ENCODE measurements at places on chromosomes 7 and 10.

- no peak for DNase-seq
Observed at GRCh38 chr7:17524746-17525145, 226.3 kb downstream of the AHR start.

DNA sequence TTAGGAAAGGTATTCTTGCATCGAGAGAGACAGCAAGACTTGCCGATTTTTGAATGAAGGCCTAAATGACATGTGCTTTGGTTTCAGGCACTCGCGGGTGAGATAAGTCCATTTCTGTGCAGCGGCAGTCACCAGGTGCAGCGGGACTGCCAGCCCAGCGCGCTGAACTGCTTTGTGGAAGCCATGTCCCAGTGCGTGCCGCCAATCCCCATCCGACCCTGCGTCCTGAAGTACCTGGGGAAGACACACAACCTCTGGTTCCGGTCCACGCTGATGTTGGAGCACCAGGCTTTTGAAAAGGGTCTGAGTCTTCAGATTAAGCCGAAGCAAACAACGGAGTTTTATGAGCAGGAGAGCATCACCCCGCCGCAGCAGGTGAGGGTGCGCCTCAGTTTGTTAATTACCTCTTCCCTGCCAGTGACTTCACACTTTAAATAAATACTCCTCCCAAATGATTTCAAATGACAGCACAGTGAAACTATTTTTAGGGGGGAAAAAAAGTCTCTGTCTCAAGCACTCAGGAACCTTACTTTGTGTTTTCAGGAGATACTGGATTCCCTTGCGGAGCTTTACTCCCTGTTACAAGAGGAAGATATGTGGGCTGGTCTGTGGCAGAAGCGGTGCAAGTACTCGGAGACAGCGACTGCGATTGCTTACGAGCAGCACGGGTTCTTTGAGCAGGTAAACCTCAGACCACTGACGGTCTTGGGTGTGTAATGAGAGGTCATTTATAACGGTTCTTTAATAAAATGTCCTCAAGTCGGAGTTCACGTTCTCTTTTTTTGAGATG is 98.3 kb downstream of the TRRAP start:
- no peak for DNase-seq

DNA sequence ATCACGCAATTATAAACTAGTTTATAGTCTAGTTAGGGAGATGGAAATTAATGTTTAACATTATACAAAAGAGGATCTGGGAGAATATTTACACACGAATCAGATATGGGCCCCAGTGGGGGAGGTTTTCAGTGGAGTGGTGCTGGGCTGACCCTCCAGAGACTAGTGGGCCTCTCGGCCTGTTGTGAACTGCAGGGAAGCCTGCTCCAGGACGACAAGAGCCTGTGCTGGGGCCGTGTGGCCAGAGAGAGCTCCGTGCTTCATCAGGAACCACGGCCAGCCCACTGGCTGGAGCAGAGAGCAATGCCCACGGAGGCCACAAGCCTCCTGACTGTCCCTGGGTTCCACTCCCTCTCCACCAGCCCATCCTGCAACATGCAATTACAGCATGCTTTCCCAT is 11.3 kb upstream of the ESYT2 start:
- DNase-seq: no peak

DNA sequence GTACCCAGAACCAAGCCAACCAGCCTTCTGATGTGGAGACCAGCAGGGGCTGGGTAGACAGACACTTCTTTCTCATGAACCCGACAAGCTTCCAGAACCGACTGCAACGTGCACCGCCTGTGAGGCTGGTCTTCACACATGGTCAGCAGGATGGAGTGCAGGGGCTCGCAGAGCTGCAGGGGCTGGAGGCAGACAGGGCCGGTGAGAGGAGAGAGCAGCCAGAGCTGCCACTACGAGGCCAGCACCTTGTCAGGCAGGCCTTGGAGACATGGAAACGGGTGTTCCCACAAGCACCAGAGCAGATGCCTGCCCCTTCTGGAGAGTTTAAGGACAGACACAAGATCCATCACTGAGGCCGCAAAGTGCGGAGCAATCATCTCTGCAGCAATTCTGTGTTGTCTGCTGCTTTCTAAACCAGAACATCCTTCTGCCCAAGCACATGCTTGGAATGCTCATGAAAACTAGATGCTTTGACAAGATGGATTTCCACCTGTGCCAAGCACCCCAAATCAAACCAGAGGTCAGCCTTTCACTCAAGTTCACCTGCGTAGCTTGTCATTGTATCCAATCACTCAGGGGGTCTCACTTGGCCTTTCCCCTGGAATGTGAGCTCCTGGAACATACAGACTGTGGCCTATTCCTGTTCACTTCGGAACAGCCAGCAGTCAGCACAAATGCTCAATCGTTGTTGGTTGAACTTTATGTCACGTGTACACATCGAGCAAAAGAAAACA is 32.2 kb downstream of the FRMPD2 start:
- no peak for DNase-seq

- no peak for DNase-seq
Observed at GRCh38 chr7:157436763-157437480, 100.1 kb downstream of the DNAJB6 start.

DNA sequence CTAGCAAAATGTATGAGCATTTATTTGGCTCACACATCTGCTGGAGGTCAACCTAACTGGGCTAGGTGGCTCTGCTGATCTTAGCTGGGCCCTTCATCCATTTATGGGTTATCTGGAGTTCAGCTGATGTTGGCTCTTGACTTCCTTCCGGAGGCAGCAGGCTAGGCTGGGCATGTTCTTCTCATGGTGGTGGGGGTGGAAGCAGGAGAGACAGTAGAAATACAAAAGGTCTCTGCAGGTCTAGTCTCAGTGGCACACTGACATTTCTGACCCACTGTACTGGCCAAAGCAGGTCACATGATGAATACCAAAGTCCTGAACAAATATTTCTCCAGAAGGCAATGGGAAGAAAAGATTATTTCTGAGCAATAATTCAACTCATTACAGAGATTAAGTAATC is 334.6 kb downstream of the CRPPA start:
- DNase-seq: no peak

DNA sequence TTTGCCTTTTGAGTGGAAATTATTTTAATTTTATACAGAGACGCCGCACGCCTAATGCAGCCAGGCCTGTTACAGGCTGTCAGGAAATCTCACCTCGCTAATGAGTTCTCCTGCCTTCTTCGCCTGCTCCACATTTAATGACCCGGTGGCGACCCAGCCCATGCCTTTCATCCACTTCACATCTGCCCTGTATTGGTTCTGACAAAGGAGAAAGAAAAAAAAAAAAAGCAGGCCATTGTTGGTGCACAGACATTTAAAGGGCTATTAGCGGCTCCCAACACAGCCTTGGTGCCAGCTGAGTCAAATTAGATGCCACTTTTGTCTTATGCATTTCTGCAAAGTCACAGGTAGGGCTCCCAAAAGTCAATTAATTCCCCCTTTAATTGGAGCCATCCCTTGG is 43.3 kb downstream of the NRAP start:
- no peak for DNase-seq

GRCh38 chr7:95687759-95688343 is 84.5 kb upstream of the DYNC1I1 start:
- DNase-seq: peak; percentile 40

- no peak for DNase-seq
Observed at GRCh38 chr10:127740596-127740995, 3.6 kb downstream of the FOXI2 start.

GRCh38 chr7:158588878-158589442 is 1.3 kb upstream of the PTPRN2 start:
- no peak for DNase-seq

- DNase-seq: no peak
Observed at GRCh38 chr10:44979281-44980191, 927 bp upstream of the DEPP1 start.

DNA sequence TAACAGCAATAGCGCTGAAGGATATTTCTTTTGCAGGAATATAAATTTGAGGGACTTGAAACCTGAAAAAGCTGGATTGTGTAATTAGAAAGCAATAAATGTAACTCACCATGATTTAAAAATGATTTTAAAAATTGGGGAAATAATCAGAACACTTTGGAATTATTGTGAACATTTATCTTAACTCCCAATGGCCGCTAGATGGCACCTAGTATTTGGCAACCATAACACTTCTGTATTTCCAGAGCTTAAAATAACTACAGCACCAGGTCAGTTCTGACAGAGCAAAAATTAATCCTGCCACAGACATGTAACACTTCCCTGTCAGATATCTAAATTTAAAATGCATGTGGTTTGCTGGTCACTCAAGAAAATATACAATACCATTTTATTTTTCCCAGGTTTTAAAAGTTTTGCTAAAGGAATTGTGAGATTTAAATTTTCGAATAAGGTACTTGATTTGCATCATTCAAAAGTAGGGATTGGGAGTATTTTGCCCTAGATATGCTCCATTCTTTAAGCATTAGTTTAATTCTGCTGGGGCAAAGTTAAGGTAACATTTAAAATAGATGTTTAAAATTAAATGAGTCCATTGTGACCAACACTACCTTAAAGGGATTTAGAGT is 144.5 kb downstream of the PPP1R3A start:
- DNase-seq: peak; percentile 67

GRCh38 chr7:50768485-50769474 is 13.9 kb downstream of the GRB10 start:
- no peak for DNase-seq

GRCh38 chr10:45550903-45551786 is 121.4 kb downstream of the ZFAND4 start:
- no peak for DNase-seq

- DNase-seq: no peak
Observed at GRCh38 chr7:38727184-38727940, 96.2 kb upstream of the AMPH start.

- no peak for DNase-seq
Observed at GRCh38 chr7:67599331-67600062, 602.9 kb downstream of the TYW1 start.

- DNase-seq: no peak
Observed at GRCh38 chr7:128027485-128027980, 3.7 kb downstream of the LRRC4 start.

DNA sequence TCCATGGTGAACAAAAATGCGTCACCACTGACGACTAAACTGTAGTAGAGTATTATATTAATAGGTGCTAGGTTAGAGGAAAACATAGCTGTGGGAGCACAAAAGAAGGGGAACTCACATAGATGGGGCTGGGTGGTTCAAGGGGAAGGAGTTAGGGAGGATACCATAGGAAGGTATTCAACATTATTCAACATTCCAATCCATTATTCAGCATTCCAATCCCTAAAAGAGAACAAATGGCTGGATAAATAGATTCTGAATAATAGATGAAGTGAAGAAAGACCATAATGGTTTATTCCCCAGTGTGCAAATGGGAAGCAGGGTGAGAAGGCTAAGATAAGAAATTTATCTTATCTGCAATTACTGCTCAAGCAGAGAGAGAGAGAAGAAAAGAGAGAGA is 61.4 kb downstream of the AASS start:
- no peak for DNase-seq

- no peak for DNase-seq
Observed at GRCh38 chr10:25101461-25102146, 73.2 kb upstream of the GPR158 start.

- DNase-seq: no peak
Observed at GRCh38 chr10:48929413-48929990, 10.1 kb downstream of the LRRC18 start.

GRCh38 chr10:7410862-7411670 is at the start of gene SFMBT2:
Gene SFMBT2, minus strand, starts transcription at chr10:7411034. Its CDS starts 29,136 bp downstream, at chr10:7381898.
- DNase-seq: peak; percentile 76

DNA sequence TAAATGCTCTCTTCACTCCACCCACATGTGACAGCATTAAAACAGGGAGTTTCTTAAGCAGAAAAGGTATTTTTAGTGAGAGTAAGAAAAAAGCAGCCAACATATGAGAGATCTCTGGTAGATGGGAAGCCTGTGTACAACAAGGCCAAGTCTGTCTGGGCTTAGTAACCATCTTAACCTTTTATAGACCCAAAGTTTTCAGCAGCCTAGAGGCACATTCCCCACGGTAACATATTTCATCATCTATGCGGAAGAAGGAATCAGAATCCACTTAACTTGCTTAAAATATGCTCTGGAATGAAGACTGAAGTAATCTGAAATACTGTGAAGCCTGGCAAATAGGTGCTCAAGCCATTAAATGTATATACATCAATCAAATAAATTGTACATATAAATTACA is 127.8 kb downstream of the RAPGEF5 start:
- no peak for DNase-seq

GRCh38 chr10:96470116-96470743 is 43.5 kb downstream of the TLL2 start:
- DNase-seq: no peak

GRCh38 chr10:78972160-78972946 is 96.4 kb upstream of the ZMIZ1 start:
- peak; percentile 31 for DNase-seq

DNA sequence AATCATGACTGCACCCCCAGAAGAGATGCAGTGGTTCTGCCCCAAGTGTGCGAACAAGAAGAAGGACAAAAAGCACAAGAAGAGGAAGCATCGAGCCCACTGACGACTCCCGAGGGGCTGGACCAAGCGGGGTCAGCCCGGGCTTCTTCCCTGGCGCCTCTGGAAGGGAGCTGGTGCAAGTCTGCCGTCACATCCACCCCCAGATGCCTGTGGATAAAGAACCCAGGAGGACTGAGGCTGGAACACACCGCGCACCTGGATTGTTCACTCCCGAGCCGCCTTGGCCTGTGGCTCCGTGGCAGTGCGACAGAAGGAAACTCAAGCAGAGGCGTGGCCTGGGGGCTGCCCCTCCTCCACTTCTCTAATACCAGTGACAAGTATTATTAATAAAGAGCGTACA is 39.8 kb upstream of the GATA3 start:
- no peak for DNase-seq

GRCh38 chr7:101362334-101363195 is at the start of gene COL26A1:
Gene COL26A1, plus strand, starts transcription at chr7:101362875. Its CDS starts 158 bp downstream, at chr7:101363033.
- DNase-seq: peak; percentile 34

DNA sequence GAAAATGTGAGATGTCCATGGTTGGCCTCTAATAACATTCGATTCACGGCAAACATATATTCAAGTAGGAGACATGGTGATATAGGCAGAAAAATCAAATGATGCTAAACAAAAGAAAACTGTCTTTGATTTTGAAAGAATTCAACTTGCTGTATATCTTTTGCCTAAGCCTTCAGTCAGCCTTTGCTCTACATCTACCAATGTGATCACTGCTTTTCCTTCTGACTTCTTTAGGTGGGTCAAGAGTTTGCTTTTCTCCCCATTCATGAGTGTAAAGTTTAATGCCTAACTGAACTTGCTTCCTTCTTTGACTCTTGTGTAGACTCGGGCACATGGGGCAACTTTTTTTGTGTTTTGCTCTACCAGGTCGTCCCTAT is 417 bp upstream of the HIF1AN start:
- no peak for DNase-seq

- DNase-seq: peak; percentile 21
Observed at GRCh38 chr7:139451638-139452037, 31.8 kb downstream of the KLRG2 start.

Data from inflammatory macrophage (primary cell).